ENCODE measurements at places on chromosomes 6 and 20. TPM values are rescaled to one million over a fixed set of nuclear protein-coding genes. Genes with fewer than 3 reads are reported as not detected.
A peak's percentile ranks its signal among the peaks of the same experiment; 100 is the strongest.

MYL9 gene
- total RNA-seq, result 44.1 TPM

SCRT2 gene
- not detected for total RNA-seq

POU3F2 gene
- total RNA-seq, result not detected

EFCAB8 gene
- total RNA-seq, result not detected

NFATC2 gene
- total RNA-seq, result 5.8 TPM

TNFRSF6B gene
- 3.0 TPM for total RNA-seq

DNA sequence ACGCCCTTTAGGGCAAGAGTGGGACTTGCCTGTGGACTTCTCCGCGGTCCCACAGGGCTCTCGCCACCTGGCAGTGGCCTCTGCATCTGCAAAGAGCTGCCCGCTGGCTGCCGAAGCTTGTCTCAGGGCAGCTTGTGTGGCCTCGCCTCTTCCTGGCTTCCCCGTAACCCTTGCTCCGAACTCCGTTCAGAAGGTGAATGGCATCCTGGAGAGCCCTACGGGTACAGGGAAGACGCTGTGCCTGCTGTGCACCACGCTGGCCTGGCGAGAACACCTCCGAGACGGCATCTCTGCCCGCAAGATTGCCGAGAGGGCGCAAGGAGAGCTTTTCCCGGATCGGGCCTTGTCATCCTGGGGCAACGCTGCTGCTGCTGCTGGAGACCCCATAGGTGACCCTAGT is 3.0 kb downstream of the RTEL1 start:
- no peak for DNase-seq

GRCh38 chr6:82013561-82014530 is 233.7 kb downstream of the IBTK start:
- no peak for DNase-seq

GRCh38 chr6:2977799-2978590 is 6.6 kb upstream of the SERPINB6 start:
- DNase-seq, result no peak

DNA sequence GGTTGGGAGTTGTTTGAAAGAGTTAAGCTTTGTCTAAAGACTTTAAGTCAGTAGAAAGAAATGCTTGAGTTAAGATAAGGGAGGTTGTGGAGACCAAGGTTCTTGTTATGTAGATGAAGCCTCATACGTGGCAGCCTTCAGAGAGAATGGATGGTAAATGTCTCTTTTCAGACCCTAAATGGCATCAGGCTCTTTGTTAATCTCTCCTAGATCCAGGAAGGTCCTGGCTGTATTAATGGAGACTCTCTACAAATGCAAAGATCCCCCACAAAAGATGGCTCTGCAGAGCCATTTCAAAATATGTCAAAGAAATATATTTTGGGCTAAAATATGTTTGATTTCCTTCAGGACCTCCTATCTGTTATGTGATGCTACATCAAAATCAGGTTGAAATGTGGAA is 161.6 kb downstream of the ADAT2 start:
- no peak for DNase-seq

DNA sequence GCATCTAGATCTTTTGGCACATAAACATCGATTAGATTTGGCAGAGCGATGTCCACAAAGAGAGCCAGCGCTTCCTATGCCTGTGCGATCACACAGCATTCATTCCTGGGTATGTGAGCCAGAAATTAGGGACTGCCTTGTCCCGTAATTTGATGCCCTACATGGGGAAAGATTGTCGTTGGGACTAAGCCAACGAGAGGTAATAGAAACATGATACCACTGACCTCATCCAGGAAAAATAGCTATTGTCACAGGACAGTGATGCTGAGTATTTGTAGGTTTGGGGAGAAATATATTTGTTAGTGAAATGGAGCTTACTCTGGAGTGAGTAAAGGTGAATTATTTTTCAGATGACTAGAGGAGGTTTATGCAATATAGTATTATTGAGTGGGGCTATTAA is 154.0 kb downstream of the TSHZ2 start:
- DNase-seq, result no peak

DNA sequence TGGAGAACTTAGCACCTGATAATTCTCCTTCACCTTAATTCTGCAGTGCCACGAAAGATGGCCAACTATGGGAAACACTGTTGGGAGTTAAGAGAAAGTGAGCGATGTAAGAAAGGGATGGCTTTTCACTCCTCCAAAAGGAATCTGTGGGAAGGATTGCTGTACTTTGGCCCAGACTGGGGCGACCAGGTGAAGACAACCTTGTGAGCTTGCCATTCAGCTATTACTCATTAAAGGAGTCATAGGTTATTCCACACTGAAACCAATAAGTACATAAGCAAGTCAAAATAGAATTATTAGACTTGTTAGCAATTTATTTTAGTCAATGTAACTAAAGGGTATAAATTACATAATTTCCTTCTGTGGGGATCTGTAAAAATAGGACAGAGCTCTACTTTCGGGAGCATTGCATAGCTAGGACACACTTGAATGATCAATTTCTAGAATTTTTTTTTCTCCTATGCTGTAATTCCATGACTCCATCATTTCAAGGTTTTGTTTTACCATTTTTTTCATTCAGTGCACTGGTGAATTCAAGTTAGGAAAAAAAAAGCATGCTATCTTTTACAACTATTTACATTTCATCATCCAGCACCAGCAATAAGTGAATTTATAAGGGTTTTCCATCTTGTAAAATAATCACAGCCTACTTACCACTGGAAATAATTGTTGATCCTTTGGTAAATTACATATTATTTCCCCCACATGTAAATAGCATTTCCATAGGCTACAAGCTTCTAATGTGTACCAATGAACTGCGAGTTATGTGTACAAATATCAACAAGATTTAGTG is 231.7 kb downstream of the SIM1 start:
- DNase-seq, result no peak

DNA sequence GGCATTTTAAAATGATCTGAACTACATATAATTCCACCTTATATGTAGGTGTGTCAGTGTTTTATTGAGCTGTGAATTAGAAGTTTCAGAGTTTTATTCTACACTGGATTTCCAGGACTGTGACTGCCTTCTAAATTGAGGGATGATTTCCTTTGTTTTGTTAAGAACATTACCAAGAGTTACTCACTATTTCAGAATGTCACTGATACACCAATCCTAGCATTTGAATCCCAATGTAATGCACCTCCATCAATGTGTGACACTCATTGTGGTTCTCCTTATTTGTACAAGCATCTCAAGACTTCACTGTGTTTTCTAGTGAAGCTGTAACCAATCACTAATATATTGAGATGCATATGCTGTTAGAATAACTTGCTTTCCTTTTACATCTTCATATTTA is 86.8 kb downstream of the PLCB1 start:
- DNase-seq, result no peak

DNA sequence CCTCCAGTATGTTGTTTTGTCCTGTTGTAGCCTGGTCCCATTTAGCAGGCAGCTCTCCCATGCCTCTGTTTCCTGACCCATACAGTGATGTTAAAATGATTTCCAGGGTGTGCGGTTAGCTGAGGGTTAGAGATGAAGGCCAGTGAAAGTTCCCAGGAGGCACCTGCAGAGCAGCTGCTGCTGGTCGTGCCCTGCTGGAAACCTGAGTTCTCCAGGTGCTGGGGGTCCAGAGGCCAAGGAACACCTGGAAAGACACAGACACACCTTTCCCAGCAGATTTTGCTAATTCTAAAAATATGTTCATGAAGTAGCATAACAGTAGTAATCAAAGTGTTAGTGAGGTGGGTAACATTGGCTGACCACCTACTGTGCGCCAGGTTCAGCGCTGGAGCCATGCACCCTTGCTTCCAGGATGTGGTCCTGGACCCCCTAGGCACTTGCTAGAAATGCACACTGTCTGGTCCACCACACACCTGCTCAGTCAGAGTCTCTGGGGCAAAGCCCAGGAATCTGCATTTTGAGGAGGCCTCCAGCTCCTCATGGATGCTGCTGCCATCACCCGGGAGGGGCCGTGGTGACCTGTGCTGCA is 118.7 kb downstream of the SYNDIG1 start:
- DNase-seq, result no peak

DNA sequence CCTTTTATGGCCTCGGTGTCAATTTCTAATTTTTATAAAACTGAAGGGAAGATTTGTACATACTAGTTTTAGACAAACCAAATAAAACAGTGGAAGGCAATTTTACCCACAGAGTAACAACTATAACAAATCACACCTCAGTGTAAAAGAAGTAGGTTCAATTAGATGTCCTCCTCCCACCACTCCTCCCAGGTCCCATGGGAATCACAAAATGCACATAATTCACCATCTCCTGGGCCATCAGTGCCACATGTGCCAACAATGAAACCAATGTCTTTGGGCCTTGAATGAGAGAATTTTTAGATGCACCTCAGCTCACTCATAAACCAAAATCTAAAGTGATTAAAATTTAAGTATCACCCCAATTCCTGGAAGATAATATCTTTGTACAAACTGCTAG is 267.8 kb downstream of the BTBD9 start:
- DNase-seq, result no peak

DNA sequence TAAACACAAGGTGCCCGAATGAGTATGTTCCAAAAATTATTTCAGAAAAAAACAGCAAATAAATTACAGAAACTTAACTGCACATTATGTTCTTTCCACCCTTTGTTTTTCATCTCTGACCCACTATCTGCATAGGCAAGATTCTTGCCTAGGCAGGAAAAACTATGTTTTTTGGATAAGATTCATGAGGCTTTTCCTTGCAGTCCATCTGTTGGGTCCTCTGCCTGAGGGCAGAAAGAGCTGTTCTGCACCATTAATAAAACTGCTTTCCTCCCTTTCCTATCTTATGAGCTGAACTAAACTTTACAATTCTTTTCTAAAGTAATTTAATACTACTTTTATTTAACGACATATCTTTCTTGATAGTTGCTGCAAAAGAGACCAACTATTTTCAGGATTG is 21.1 kb downstream of the ENPP1 start:
- no peak for DNase-seq

- DNase-seq, result no peak
These were observed 545 bp upstream of the ASCC3 start for GRCh38 chr6:100881707-100882040.

- peak; percentile 15 for DNase-seq
These were observed 541.8 kb upstream of the NRSN1 start for GRCh38 chr6:23584134-23584763.

DNA sequence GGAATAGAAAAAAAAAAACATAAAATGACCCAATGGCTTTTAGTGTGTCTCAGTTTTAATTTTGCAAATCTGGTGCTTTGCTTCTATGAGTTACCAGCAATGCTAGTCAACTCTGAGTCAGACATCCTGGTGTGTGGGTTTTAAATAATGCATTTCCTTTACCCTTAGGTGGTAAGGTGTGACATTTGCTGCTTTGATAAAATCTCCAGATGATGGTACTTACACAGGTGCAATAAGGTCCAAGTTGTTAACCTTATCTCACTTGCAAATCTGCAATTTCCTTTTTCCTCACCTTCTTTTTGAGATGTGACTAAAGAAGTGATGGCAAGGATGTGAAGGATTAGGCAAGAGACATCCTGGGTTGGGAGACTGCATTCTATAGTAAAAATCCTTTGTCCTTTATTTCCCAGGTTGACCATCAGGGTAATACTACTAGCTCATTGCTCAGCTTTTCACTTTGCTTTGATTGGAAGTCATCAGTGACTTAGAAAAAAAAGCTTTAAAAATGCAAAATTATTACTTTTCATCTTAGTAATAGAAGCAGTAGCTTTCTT is 818.5 kb upstream of the FLRT3 start:
- no peak for DNase-seq

GRCh38 chr6:110738899-110739365 is 76.3 kb downstream of the CDK19 start:
- DNase-seq, result no peak
